ENCODE measurements at places on chromosomes 3 and 15.

DNA sequence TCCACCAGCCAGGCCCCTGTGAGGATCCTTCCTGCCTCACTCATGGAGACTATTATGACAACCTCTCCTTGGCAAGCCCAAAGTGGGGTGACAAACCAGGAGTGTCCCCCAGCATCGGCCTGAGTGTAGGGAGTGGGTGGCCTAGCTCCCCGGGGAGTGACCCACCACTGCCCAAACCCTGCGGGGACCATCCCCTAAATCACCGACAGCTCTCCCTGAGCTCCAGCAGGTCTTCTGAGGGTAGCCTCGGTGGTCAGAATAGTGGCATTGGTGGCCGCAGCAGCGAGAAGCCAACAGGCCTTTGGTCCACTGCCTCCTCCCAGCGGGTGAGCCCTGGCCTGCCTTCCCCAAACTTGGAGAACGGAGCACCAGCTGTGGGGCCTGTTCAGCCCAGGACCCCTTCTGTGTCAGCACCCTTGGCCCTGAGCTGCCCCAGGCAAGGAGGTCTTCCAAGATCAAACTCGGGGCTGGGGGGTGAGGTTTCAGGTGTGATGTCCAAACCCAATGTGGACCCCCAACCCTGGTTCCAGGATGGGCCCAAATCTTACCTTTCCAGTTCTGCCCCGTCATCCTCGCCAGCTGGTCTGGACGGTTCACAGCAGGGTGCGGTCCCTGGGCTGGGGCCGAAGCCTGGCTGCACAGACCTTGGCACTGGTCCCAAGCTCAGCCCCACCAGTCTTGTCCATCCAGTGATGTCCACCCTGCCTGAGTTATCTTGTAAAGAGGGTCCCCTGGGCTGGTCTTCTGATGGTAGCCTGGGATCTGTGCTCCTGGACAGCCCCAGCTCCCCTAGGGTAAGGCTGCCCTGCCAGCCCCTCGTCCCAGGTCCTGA lies 1.0 kb downstream of the LIMD1 start:
- DNase-seq: no peak

- no peak for DNase-seq
These were observed 34.5 kb upstream of the VILL start for GRCh38 chr3:37955918-37956707.

GRCh38 chr3:157271283-157271882 lies 111.4 kb upstream of the CCNL1 start:
- no peak for DNase-seq

- no peak for DNase-seq
These were observed 170.2 kb downstream of the PDE8A start for GRCh38 chr15:85151861-85152260.

- no peak for DNase-seq
These were observed 3.2 kb downstream of the CNBP start for GRCh38 chr3:129180461-129180860.

DNA sequence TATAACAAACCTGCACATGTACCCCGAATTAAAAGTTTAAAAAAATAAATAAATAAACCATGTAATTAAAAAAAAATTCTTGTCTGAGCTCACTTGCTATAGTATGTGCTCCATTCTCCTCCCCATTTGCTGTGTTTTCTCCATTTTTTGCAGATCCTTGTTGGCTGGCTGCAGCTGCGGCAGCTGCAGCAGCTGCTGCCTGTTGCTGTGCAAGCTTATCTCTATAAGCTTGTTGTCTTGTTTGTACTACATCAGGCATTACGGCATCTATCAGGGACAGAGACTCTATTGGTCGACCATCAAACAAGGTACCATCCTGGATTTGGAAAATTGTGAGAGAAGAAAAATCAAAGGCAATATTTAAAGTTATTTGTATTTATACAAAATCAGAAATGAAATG lies 145.9 kb downstream of the TBL1XR1 start:
- DNase-seq: peak; percentile 53
